Cardiac fibroblast (primary cell): ENCODE measurements at places on chromosomes 6 and 20.

GRCh38 chr6:25173246-25173645, 105.9 kb upstream of the CARMIL1 start:
- DNase-seq: peak; percentile 34

DNA sequence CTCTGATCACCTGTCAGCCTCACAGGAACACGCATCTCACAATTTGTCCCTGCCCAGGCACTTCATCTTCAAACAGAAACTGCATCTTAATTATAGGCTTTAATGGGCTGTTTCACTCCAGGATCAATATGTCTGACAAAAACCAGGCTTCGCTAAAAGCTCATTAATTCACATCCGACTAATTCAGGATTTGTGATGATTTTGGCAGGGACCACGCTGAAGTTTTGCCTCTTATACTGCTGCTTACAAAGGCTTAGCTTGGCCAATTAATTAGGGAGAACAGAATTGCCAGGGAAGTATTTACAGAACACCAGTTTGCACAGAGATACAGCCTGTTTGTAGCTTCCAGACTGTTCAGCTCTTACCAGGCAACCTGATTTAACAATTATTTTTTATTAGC, 541.0 kb upstream of the SPTLC3 start:
- no peak for DNase-seq

DNA sequence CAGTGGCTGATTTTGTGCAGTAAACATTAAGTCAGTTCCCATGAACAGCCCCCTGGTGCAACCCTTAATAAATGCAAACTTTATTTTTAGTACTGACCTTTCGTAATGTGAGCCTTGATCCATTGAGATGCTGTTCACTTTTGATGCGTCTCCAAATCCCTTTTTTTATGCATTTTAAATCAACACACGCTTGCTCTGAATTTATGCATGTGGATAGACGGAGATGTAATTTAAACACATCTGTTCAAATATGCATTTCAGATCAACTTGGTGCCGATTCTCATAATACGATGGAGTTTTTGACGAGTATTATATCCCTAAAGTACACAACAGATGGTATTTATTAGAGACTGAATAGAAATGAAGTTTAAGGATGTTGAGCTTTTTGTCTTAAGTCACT, 505.7 kb downstream of the CDKAL1 start:
- DNase-seq: no peak

GRCh38 chr20:10770753-10771152, 97.0 kb upstream of the JAG1 start:
- DNase-seq: no peak

GRCh38 chr6:114312931-114313330, 29.9 kb downstream of the HS3ST5 start:
- no peak for DNase-seq

- no peak for DNase-seq
Observed at GRCh38 chr6:44470115-44470464, 82.6 kb downstream of the CDC5L start.

DNA sequence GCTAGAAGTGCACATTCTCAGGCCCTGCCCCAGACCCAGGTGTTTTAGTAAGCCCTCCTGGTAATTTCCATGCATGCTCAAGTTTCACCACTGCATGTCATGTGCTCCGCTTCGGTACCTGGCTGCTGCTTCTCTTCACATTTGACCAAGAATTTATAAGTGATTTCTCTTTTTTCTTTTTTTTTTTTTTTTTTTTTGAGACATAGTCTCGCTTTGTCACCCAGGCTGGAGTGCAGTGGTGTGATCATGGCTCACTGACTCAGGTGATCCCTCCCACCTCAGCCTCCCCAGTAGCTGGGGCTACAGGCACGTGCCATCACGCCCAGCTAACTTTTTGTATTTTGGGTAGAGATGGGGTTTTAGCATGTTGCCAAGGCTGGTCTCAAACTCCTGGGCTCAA, 16.0 kb downstream of the TM9SF4 start:
- DNase-seq: no peak

DNA sequence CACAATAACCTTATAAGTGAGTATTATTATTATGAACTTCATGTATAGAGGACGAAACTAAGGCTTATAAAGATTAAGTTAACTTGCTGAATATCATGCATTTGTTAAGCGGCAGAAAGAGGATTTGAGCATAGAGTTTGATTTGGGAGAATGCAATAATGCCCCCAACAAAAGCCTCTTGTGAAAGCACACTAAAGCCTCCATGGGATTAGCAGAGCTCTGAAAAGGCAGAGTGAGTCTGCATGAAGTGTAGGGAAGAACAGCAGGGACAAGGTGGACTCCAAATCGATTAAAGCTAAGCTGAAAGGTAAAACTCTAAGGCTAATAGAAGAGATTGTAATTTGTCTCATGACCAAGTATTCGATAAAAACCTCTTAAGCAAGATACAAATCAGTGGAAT, 100.3 kb downstream of the SH3BGRL2 start:
- no peak for DNase-seq
